ENCODE measurements at places on chromosomes 2 and 18.

DNA sequence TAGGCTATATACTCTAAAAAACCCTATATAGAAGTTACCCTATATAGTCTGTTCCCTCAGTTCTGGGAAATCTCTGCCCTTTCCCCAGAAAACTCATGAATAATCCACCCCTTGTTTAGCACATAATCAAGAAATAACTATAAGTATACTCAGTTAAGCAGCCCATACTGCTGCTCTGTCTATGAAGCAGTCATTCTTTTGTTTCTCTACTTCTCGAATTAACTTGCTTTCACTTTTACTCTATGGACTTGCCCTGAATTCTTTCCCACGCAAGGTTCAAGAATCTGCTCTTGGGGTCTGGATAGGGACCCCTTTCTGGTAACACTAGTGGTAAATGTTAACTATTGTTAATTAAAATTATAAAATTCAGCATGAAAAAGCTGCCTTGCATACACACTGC is 17.4 kb upstream of the AP1S3 start:
- no peaks in the 10 kb centered on the region for H3K27me3 ChIP-seq
- DNase-seq = no peak
- H3K4me3 ChIP-seq = no peak overlapping the region
- no peak overlapping the region for H3K27ac ChIP-seq
- peaks cover 4% of the 10 kb centered on the region for H3K36me3 ChIP-seq

DNA sequence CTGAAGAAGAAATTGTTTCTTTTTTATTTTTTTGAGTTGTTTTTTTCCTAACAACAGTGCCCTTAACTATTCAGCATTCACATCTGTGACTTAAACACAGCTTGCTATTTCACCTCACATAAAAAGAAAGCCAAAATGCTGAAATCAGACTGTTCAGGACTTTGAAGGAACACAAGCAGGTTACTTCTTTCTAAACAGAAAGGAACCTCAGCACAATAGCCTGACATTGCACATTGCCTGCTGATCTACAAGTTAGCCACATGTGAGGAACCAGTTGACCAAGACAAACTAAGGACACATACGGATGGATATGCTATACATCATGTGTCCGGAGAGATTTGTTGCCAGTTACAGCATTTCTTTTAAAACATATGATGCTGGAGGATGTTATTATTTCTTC is 331.1 kb downstream of the FSIP2 start:
- no peaks in the 10 kb centered on the region for H3K4me1 ChIP-seq
- H3K4me3 ChIP-seq = no peak overlapping the region
- H3K36me3 ChIP-seq = no peaks in the 10 kb centered on the region

- no peak overlapping the region for H3K27ac ChIP-seq
- DNase-seq = no peak
Measured at GRCh38 chr18:4207383-4207985, 247.6 kb downstream of the DLGAP1 start.

- H3K4me1 ChIP-seq = no peaks in the 10 kb centered on the region
- H3K27me3 ChIP-seq = no peaks in the 10 kb centered on the region
Measured at GRCh38 chr2:193141-193671, 70.6 kb downstream of the SH3YL1 start.

- H3K27me3 ChIP-seq = no peaks in the 10 kb centered on the region
- H3K4me3 ChIP-seq = no peak overlapping the region
- no peaks in the 10 kb centered on the region for H3K36me3 ChIP-seq
- no peaks in the 10 kb centered on the region for H3K4me1 ChIP-seq
- no peak for DNase-seq
Measured at GRCh38 chr2:59177748-59178147, 936.6 kb upstream of the FANCL start.

GRCh38 chr2:172210599-172210998 is 107.9 kb upstream of the DLX2 start:
- H3K36me3 ChIP-seq = no peaks in the 10 kb centered on the region
- no peaks in the 10 kb centered on the region for H3K27me3 ChIP-seq
- no peak for DNase-seq
- no peak overlapping the region for H3K4me3 ChIP-seq
- H3K27ac ChIP-seq = no peak overlapping the region
- peaks cover 23% of the 10 kb centered on the region for H3K4me1 ChIP-seq

DNA sequence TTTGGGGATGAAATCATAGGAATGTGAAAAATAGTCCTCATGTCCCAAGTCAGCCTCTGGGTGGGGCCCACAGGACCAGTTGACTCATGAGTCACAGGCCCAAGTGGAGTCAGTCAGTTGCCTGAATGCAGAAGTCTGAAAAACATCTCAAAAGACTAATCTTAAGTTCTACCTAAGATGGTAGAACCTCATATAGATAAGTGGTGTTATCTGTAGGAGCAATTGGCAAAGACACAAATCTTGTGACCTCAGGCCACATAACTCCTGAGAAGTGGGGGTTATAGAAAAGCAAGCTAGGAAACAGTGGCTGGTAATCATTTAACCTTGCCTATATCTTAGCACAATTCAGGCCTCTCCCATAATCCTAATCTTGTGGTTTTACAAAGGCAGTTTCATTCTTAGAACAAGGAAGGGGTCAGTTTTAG is 257.1 kb upstream of the SPOPL start:
- H3K27ac ChIP-seq = no peak overlapping the region
- peak; percentile 7 for DNase-seq

GRCh38 chr18:39692367-39693015 is 2126.9 kb upstream of the CELF4 start:
- H3K27me3 ChIP-seq = no peaks in the 10 kb centered on the region
- H3K27ac ChIP-seq = no peak overlapping the region
- no peak overlapping the region for H3K4me3 ChIP-seq
- H3K36me3 ChIP-seq = no peaks in the 10 kb centered on the region
- DNase-seq = no peak

DNA sequence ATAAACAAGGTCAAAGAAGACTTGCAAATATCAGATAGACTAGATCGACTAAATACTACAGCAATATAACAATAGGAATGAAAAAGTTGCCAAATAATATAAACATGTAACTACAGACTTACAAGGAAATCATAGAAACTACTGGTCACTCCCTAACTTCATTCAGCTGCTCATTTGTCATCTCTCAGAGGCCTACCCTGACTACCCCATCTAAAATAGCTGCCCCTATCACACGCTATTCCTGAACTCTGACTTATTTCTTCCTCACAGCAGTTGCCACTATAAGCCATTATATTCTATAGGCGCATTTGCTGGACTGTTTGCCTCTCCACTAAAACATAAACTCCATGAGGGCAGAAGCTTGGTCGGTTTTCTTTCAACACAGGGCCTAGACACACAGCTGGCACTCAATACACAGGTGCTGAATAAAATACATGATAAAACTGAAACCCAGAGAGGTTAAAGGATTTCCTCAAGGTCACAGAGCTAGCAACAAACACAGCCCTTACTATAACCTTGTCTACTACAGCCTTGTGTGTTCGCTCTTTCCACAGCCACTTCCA is 1.8 kb downstream of the STRN start:
- no peaks in the 10 kb centered on the region for H3K27me3 ChIP-seq
- H3K4me1 ChIP-seq = peaks cover 5% of the 10 kb centered on the region
- H3K4me3 ChIP-seq = 0 out of 2 replicates have a peak overlapping the region, but pooled peaks have one; percentile 5
- DNase-seq = no peak
